Activated gamma-delta T cell (primary cell): ENCODE measurements at places on chromosomes 5 and 9.

GRCh38 chr9:116605060-116605459 is 82.0 kb upstream of the TRIM32 start:
- DNase-seq = no peak

- no peak for DNase-seq
These were observed 225.1 kb downstream of the ADGRV1 start for GRCh38 chr5:90783460-90784333.

DNA sequence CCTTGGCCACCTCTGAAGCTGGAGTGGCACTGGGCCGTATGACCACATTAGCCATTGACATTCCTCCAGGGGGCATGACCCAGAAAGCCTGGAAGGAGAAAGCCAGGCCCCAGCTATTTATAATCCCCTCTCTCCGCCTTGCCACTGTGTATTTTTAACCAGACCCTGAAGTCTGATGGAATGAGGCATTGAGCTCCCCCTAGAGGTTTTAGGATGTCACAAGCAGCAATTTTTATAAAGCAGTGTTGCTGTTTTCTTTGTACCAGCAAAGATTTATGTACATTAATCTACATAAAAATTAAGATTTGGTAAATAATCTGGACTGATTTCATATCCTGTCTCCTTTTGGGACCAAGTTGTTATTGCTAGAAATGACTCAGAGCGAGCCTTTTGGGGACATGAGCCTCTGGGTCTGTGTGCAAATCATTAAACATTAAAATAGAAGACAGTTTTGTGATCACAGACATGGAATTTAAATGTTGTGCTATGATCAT is 127.1 kb downstream of the TRIO start:
- DNase-seq = no peak

- DNase-seq = no peak
These were observed 87.6 kb downstream of the FGF1 start for GRCh38 chr5:142598338-142598700.

GRCh38 chr9:138052322-138052615 is 174.7 kb downstream of the CACNA1B start:
- DNase-seq = no peak

DNA sequence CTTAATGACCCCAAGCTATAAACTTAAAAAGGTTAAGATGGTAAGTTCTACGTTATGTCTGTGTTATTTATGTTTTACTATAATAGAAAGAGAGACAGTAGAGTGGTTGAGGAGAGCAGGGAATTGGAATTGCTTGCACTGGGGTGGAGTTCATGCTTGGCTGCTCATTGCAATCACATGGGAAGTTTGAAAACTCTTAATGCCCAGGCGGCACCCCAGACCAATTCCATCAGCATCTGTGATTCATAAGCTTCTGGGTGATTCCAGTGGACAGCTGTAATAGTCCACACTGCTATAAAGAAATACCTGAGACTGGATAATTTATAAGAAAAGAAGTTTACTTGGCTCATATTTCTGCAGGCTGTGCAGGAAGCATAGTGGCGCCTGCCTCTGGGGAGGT is 323.9 kb upstream of the MSX2 start:
- DNase-seq = no peak

GRCh38 chr5:139835656-139836055 is 40.0 kb downstream of the PSD2 start:
- no peak for DNase-seq

DNA sequence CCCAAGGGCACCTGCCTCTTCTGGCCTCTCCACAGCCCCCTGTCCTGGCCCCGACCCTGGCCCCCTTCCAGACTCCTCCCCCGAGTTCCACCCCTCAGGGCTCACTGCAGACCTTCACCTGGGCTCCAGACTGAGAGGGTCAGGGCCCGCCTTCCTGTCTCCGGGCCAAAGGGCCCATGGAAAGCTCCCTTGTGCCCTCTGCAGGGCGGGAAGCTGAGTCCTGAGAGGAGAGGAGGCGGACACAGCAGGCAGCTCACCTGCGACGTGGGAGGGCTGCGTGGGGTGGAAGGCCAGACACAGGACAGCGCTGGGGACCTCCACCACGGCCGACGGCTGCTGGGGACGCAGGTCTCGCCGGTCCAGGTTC is 20.6 kb downstream of the DYNC2I2 start:
- no peak for DNase-seq

GRCh38 chr5:6383376-6383775 is 5.0 kb upstream of the MED10 start:
- DNase-seq = no peak

GRCh38 chr5:149125386-149125891 is 15.9 kb upstream of the ABLIM3 start:
- no peak for DNase-seq

- no peak for DNase-seq
These were observed 56.3 kb downstream of the GDA start for GRCh38 chr9:72205513-72205912.
